ENCODE measurements at places on chromosomes 7 and 10.

DNA sequence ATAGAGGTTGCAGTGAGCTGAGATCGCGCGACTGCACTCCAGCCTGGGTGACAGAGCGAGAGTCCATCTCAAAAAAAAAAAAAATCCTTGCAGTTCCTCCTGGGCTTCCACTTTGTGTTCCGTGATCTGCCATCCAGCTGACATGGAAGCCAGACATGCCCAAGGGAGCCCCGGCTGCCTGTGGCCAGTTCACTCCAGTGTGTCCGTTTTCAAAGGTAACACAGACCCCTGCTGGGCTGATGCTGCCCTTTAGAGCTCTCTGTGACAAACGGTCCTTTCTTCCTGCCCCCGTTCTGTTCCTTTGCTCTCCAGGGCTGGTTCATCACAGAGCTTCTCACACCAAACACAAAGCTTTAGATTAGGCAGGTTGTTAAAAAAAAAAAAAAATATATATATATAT lies 130.8 kb downstream of the CUL2 start:
- no peak for DNase-seq

DNA sequence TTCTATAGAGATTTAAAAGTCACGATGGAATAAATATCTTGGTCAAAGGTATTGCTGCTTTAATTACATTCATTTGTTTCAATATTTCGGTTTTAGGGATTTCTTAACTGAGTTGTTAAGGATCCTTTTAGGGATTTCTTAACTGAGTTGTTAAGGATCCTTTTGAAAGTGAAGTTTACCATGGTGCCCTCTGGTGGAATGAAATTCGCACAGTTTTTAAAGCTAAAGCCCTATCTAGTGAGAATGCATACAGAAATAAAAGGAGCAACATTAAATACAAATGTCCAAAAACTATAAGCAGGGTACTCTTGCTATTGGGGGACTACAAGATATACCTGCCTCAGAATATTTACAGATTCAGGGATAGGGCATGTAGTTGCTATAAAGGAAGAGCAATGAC lies 193.7 kb downstream of the RNLS start:
- no peak for DNase-seq

- DNase-seq = no peak
These were observed 58.3 kb downstream of the INPP5A start for GRCh38 chr10:132595854-132596253.

DNA sequence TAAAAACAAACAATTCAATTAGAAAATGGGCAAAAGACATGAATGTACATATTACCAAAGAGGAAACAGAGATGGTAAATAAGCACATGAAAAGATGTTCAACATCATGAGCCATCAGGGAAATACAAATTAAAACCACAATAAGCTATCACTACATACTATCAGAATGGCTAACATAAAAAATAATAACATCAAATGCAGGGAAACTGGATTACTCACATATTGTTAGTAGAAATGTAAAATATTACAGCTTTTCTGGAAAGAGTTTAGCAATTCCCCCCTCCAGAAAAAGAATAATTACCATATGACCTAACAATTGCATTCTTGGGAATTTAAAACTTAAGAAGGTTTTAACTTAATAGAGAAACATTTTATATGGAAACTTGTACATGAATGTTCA lies 232.9 kb upstream of the MTPN start:
- no peak for DNase-seq

DNA sequence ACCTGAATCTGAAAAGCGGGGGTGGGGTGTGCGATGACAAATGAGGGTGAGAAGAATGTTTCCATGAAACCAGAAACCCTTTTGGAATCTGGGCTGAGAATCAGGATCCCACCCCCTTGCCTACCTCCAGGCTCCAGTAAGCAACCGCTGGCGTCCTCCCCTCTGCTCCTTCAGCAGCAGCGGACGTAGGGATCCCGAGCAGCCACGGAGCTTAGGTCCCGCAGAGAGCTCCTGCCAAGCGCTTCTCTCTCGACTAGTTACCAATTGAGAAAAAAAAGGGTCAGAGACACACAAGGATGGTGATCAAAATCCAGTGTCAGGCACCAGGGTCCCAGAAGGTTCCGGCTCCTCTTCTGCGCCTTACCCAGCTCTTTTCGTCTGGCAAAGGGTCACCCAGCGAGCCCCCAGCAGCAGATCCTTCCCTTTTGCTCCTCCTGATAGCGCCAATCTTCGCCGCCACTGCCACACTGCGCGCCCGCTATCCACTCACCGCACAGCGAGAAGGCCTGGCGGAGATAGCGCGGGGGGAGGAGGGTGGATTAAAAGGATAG lies 733.5 kb downstream of the ZWINT start:
- DNase-seq = no peak

GRCh38 chr7:65979583-65980477 lies 2.2 kb downstream of the GUSB start:
- DNase-seq = peak; percentile 10

- peak; percentile 5 for DNase-seq
These were observed 12.6 kb downstream of the HPS1 start for GRCh38 chr10:98433881-98434732.

- no peak for DNase-seq
These were observed 184.7 kb downstream of the DGKB start for GRCh38 chr7:14717816-14718215.

GRCh38 chr10:47181052-47181849 lies 118.7 kb upstream of the GDF10 start:
- DNase-seq = no peak

GRCh38 chr7:113796557-113796956 lies 122.3 kb downstream of the PPP1R3A start:
- no peak for DNase-seq

GRCh38 chr10:114665406-114665805 lies 7.3 kb upstream of the ABLIM1 start:
- DNase-seq = no peak

DNA sequence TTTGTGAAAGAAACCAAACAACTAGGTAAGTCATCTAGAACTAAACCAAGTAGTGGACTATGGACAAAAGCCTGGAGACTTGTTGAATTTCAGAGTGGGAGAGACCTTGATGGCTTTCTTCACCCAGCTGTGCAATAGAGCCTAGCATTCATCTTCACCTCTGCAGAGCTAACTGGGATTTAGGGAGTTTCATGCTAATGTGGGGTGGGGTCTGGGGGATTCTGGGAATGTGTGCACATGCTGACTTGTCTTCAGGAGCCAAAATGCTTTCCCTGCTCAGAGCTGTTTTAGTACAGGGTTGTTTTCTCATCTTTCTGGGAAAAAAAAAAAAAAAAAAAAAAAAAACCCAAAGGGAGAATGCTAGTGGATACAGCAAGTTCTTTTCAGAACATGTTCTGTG lies 81.3 kb upstream of the ARHGAP21 start:
- no peak for DNase-seq

- DNase-seq = no peak
These were observed 73.9 kb upstream of the TNRC18 start for GRCh38 chr7:5497295-5498103.

GRCh38 chr10:93180482-93180931 lies 106.8 kb downstream of the CYP26A1 start:
- DNase-seq = no peak

GRCh38 chr10:15609246-15609645 lies 110.5 kb downstream of the ITGA8 start:
- DNase-seq = no peak

DNA sequence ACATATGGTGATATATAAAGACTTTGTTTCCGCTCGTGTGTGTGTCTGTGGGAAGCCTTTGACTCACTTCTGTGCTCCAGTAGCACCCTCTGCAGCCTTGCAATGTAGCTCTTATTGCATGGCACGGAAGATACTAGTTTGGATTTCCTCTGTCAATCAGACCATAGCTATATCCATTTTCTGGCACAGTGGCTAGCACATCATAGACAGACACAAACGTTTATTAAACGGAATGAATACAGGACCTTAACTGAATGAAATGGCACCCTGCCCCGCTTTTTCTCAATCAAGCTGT lies 124.0 kb upstream of the PTPN20 start:
- peak; percentile 18 for DNase-seq

DNA sequence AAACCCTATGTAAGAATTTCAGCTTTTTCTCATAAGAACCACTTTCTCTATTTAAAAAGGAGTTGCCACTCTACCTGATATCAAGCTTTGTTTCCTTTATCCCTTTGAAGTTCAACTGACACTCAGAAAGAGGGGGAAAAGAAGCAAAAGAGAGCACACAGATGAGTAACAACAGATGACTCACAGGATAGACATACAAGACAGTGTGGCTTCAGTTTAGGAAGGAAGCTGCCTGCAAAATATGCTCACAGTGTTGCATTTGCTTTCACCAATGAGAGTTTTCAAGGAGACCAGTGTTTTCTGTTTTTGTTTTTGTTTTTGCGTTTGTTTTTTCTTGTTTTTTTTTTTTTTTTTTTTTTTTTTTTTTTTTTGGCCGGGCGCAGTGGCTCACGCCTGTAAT lies 1181.6 kb downstream of the DNAJB9 start:
- no peak for DNase-seq

DNA sequence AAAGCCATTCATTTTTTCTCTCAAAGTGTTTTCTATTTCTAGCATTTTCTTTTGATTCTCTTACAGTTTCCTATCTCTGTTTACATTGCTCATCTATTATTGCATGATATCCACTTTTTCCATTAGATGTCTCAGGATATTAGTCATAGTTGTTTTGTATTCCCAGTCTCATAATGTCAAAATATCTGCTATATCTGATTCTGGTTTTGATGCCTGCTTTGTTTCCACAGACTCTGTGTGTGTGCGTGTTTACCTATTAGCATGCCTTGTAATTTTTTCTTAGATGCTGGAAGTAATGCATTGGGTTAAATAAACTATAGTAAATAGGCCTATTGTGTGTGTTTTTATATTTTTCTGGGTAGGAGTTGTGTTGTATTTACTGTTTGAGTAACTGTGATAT lies 1126.3 kb downstream of the SORCS1 start:
- no peak for DNase-seq

GRCh38 chr10:75592791-75593643 lies 161.6 kb downstream of the LRMDA start:
- no peak for DNase-seq

- DNase-seq = peak; percentile 48
These were observed 859 bp upstream of the CH25H start for GRCh38 chr10:89207801-89208551.

GRCh38 chr7:134827889-134828288 lies 48.5 kb downstream of the CALD1 start:
- DNase-seq = no peak

- DNase-seq = no peak
These were observed 363.9 kb upstream of the MGMT start for GRCh38 chr10:129102906-129103693.

DNA sequence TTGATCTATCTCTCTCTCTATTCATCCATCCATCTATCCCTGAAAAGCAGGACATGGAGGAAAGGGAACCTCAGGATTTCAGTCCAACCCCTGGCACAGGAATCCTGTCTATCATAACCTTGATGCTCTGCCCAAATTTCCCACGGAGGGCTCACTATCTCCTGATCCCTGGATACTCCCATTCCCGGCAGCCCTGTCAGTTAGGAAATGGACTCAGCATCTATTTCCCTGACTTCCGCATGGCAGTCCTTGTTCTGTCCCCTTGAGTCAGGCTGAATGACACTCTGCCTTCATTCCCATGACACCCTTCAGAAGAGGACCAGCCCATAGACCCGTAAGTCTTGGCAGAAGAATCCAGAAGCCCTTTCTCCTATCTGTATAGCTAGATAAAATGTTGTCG lies 77.7 kb downstream of the VWA2 start:
- DNase-seq = no peak
